ENCODE measurements at places on chromosomes 4 and X.

DNA sequence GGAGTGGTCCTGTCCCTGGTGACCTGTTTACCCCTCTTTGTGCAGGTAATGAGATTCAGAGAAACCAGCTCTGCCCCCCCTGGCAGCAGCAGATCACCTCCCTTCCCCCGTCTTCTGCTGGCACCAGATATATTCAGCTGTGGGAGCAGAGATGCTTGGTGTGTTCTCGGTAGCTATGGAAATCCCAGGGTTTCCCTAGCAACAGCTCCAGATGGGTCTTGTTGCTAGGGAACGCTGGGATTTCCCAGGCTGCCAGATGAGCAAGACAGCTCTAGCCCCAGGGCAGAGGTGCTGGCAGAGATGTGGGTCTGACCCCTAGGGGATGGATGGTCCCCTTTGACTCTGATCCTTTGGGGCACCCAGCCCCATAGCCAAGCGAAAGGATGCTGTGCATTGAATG, 20.2 kb downstream of the CETN2 start:
- no peak for DNase-seq

- DNase-seq = no peak
Measured at GRCh38 chr4:142595222-142595871, 250.8 kb downstream of the INPP4B start.

DNA sequence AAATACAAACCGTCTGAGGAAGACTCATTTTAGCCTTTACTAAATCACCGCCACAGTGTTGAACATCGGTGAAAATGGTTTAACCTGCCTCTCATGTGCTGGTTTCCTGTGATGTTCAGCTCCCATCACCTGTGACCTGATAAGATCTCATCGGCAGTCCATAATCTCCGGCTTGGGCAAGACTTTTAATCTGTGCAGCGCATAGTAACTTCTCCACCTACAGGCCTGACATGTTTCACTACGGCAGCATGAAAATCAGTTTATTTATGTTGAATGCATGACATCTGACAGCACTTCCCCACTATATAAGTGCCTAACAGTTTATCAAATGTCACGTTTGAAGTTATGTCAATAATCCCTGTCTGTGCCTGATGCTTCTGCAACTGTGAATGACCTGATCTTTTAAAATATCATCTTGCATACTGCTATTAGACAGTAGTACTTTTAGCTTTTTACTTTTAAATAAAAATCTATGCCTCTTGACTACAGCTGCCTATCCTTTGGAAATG, 1919.8 kb upstream of the AGA start:
- DNase-seq = no peak

DNA sequence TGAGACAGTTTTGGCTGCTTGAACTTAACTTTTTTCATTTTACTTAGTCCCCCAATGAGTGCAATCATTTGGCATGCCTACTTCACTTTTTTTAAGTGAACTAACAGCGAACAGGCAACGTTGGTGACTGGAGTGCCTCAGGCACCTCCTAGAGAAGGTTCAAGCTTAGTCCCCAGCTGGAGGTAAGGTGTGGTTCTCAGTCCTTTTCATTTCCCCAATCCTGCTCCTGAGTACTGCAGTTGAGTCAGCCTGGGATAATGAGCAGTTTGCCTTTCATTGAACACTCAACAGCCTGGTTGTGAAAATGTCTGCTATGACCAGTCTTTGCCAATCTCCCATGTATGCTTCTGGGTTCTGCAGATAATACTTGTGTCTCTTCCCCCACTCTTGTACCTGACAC, 109.5 kb downstream of the CDKL5 start:
- DNase-seq = no peak

DNA sequence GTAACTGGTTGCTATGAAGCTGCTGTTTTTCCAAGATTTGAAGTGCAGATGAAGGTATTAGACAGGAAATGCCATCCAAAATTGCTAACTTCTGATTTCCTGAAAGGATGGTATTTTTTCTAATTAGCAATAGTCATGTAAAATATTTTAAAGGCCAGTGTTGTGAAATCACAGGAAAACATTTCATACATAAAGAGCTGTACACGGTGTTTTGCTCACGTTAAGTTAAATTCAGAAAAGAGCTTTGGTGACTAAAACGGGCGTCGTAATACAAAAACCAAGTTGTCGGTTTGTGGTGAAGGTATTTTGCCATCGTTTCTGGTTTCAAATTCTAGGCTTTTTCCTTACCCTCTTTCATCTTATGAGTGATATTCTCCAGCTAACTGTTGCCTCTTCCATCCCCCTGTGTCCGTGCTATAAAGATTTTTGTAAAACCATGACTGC, 39.8 kb downstream of the AFF1 start:
- DNase-seq = no peak

DNA sequence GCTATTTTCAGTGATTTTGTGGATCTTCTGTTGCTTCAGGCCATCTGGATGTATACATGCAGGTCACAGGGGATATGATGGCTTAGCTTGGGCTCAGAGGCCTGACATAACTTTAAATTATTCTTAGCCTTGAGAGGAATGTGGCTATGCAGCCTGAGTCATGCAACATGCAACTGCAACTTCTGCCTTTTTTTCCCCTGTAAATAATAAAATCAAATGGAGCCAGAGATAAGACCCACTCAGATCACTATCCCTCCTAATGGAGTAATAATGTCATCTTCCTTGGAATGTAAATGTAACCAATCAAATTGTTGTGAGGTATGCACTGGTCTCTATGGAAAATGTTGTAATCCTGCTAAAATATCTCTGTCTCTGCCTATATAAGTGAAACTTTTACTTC, 54.9 kb downstream of the MAGEB17 start:
- no peak for DNase-seq

DNA sequence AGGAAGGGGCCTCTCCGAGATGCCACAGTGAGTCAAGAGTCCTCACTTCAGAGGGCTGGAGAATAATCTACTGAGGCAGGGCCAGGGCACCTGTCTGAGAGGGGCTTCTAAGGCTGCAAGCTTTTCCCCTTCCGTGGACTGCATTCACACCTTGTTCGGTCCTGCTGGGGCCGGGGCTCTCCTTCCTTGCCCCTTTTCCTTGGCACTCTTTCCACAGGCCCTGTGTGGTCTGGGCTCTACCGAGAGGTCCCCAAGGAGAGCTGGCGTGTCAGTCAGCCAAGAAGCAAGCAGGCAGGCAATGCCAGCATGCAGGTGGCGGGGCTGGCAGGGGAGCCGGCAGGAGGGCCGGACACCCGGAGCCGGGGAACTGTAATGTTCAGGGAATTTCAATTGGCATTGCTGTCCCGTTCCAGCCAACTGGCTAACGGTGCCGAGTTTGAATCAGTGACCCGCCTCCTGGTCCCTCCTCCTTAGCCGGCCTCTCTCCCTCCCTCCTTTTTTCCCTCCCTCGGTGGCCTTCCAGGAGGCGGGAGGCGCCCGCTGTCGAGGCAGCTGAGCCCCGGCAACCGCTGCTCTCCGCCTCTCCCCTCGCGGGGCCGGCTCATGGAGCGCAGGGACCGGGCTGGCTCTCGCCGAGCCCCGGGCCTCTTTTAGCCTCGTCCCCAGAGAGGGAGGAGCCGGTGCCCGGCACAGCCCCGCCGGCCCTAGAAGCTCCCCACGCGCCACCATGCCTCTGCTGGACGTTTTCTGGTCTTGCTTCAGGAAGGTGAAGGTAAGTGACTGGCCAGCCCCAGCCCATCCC, at the start of gene STARD8:
STARD8 (plus strand) TSS at position 511 of the 802 bp plus-strand sequence; CDS start at position 728, 217 bp downstream.
- DNase-seq = no peak

GRCh38 chrX:6667048-6667768, 132.3 kb upstream of the VCX3A start:
- DNase-seq = no peak

- DNase-seq = no peak
Measured at GRCh38 chr4:186940476-186940875, 216.8 kb upstream of the FAT1 start.

- no peak for DNase-seq
Measured at GRCh38 chrX:26845056-26845455, 618.1 kb downstream of the PPP4R3C start.

DNA sequence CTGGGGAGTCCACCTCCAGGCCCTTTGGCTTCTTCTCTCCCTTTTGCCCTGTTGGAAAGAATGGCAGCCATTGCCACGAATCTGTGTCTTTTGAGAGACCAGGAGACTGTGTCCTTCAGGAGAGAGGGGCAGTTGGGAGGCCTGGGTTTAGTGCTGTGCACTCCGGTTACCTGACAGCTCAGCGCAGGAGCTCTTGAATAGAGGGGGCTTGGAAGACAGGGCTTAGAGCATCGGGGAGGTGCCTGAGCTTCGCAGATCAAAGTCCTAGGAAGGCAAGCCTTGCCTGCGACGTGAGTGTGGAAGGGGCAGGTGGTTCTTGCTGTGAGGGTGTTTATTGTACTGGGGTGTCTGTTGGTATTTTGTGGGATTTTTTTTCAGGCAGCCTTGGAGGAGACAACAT, 41.9 kb upstream of the TADA2B start:
- no peak for DNase-seq

DNA sequence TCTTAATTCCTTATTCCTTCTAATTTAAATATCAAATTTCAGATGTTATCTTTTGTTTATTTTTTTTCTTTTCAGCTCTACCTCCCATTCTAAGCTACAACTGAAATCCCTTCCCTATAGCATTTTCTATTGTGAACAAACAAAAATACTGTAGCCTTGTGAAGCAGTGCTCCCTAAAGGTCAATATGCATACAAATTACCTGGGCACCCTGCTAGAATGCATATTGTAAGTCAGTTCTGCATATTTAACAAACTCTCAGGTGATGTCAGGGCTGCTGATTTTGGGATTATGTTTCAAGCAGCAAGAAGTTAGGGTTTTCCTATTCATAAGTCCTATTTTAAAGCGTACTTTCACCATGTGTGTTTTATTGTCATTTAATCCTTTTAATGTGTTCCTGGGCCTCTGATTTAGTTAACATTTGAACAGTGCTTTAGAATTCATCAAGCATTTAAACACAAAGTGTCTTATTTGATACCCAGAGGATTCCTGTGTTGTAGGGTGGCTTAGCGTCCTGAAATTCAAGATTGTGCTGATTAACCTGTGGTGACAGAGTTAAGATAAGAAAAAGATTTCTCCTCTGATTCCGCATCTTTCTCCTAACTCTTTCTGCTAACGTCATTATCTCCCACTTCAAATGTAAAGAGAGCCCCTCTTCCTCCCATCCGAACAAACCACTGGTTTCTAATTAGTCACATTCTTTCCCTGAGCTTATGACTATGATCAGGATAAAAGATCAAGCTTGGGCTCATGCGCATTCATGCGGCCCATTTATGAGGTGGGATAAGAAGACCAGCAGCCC, 221.3 kb downstream of the ANK2 start:
- DNase-seq = no peak

- DNase-seq = peak; percentile 32
Measured at GRCh38 chr4:54227256-54228055, 1.6 kb upstream of the PDGFRA start.

GRCh38 chr4:110224142-110224541, 25.7 kb upstream of the ELOVL6 start:
- no peak for DNase-seq

DNA sequence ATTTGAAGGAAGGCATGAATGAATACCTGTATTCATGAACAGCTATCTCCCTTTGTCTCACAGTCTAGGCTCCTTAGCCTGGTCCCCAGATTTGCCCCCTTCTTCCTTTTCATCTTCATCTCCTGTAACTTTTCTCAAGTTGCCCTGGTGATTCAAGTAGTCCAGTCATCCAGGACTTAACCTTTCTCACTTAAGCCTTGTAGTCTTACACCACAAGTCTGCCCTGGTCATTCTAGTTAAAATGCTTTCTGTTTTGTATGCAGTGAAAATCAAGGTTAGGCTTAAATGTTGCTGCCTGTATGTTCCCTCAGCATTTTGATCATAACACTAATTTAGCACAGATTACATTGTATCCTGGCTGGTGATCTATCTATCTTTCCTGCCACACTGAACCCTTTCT, 58.5 kb upstream of the SLC7A11 start:
- no peak for DNase-seq

DNA sequence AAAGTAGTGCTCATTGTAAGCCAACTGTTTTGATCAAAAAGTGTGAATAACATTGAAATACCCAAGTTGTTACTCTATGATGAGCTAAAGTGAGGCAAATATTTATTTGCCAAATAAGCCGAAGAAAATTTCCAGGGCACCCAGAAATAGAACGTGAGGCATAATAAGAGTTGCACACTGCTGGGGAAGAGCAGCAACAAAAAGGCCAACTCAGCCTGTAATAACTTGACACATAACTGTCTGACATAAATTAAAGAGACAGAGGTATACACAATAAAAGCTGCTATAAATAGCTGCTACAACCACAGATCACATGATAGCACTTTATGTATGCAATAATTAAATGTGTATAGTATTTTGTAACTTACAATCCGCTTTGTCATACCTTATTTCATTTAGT, 2.0 kb upstream of the ABCB7 start:
- DNase-seq = no peak

DNA sequence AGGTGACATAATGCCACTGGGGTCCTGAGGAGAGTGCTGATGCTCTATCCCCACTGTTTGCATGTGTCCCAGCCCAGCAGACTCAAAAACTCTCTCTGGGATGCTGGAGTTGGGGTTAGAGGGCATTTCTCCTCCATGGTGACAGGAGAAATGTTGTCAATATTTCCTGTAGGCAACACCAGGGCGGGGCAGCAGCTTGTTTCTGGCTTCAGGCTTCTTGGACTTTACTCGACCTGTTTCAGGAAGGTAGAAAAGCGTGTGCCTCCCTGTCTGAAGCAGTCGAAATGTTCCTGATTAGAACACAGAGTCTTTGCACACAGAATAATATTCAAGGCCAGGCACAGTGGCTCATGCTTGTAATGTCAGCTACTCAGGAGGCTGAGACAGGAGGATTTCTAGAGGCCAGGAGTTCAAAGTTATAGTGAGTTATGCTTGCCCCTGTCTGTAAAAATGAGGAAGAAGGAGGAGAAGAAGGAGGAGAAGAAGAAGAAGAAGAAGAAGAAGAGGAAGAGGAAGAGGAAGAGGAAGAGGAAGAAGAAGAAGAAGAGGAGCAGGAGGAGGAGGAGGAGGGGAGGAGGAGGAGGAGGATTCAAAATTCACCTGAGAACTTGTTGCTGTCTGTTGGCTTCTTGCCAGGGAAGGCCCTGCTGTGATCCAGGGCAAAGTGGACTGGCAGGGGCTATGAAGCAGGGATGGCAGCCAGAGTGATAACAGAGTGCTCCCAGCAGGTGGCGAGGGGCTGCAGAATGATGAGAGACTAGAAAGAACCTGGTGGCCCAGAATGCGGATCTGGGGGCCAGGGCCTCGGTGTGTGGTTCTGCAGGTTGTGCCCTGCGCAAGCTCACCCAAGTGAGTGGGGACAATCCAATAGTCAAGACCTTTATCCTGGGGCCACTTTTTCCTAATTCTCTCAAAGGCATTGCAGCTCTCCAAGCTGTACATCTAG, 82.9 kb downstream of the RTL5 start:
- DNase-seq = peak; percentile 21

- DNase-seq = no peak
Measured at GRCh38 chrX:313546-313945, 5.0 kb downstream of the GTPBP6 start.

- no peak for DNase-seq
Measured at GRCh38 chr4:24701683-24702082, 93.7 kb upstream of the SOD3 start.
